Activated gamma-delta T cell treated with anti-CD3 and anti-CD28 coated beads, Interleukin-2, amount 50 U/mL, for 16 hours (primary cell): ENCODE measurements at places on chromosomes 7 and 10.

DNA sequence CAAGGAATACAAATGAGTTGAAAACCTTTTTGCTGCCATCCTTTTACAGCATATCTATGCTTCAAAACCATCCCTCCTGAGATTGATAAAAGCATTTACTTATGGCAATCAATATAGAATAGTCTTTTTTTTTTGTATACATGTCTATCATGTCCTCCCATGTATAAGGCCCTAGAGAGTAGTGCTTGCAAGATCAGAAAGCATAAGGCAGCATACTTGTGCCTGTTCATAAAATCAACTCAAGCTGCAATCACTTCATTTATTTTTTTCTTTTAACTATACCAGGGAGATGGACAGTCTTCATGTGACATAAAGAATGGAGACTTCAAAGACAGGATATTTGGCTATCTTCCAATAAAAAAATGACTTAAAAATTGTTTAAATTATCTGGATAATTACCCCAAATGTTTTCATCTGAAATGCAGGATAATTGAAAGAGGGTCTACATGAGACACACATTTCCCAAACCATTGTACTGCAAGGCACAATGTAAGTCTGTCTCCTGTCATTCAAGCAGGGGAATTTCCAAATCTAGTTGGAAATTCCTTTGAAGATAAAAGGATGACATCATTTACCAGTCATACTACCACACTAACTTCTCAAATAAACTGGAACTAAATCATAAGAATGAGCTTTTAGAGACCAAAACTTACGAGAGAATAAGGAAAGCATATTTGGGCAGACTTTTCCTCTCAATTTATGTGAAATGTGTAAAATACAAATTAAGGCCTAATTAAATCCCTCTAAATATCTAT is 22.5 kb downstream of the LRRN3 start:
- DNase-seq = no peak

- no peak for DNase-seq
Measured at GRCh38 chr7:4045975-4046374, 636.1 kb upstream of the FOXK1 start.

- no peak for DNase-seq
Measured at GRCh38 chr7:31521336-31522010, 7.6 kb downstream of the ITPRID1 start.

DNA sequence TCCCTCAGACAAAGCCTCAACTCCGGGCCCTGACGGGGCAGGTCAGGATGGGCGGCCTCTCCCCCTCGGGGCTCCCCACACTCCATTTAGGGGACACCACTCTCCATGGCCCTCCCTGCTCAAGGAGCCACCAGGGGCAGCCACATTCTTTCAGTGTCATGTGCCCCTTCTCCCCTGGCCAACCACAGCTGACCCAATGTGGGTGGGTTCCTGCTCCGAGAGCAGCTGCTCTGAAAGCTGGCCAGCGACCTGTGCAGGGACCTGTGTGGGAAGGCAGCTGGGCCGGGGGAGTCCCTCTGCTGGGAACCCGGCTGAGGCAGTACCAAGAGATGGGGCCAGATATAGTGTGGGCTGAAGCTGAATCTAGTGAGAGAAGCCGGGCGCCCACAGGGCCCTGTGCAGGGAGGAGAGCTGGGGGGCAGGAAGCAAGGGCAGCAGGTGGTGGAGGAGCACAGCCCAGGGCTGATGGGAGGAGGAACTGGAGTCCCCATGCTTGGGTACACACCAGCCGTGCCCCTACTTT is 40.6 kb upstream of the NPFFR1 start:
- DNase-seq = peak; percentile 9

DNA sequence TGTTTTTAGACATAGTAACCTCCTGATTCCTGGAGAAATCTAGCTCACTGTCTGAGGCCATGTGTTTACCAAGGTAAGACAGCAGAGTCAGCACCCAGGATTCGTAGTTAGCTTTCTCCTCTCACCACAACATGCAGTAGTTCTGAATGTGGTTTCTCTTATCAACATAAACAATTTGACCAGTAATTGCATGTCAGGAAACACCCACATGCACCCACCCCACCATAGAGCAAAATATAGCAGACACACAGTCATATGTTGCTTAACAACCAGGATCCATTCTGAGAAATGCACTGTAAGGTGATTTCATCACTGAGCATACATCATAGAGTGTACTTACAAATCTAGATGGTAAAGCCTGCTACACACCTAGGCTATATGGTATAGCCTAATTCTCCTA is 1004.0 kb downstream of the ANKRD7 start:
- DNase-seq = no peak

DNA sequence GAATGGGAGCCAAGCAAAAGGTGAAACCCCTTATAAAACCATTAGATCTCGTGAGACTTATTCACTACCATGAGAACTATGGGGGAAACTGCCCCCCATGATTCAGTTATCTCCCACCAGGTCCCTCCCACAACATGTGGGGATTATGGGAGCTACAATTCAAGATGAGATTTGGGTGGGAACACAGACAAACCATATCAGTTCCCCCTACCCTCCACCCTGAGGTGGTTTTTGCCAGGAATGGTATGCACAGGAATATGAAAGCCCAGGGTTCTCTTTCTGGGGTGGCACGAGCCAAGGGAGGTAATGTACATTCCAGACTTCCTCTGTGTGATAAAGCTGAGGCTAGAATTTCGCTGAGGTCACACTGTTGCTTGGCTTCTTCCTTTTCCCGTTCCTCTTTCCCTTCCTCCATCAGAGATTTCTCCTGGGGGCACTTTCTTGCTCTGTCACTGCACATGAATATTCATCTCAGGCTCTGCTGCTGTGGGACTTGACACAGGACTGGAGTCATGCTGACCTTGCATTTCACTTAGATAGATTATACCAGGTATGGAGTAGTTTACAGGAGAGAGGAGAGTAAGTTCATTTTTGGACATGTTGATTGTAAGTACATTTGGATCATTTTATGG is 347.0 kb upstream of the MTPN start:
- DNase-seq = no peak

DNA sequence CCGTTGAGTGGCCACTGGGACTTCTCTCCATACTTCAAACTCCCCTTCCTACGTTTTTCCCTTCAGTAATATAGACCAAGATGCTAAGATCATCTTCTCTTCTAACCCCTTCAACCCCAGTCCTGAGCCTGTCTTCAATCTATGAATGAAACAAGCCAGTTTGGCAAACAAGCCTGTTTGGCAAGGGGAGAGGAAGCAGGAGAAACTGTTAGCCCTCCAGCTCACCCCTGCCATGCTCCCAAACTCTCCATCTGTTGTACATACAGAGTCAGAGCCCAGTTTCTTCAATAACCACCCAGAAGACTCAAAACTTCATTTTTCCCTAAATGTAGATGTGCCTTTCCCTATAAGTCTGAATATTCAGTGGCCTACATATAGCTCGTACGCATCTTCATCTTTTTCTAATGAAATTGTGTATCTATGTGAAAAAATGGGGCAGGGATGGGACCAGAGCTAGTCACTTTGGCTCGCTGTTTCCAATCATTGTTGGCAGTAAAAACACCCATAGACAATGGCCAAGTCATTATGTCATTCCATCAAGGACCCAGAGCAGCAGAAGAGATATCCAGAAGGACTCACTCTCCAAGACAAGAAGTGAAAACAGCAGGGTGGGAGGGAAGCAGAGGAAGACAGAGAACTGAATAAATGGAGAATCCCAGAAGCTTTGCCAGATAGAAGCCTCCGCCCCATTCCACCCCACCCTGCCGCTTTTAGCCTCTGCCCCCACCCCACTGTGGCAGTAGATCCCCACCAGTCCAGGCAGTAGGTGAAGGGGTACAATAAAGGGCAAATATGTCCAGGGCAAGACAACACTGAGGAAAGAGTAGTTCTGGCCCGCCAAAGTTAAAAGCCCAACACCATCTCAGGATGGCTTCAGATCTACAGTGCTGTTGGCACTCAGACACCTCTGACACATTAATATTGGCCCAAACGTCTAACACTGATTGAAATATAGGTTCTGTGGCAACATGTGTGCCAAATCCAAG is 87.3 kb downstream of the DOCK4 start:
- DNase-seq = no peak

- DNase-seq = no peak
Measured at GRCh38 chr10:101818872-101819633, 809 bp upstream of the OGA start.

GRCh38 chr7:106488465-106488864 is 172.5 kb downstream of the CCDC71L start:
- no peak for DNase-seq

- no peak for DNase-seq
Measured at GRCh38 chr7:155167706-155168365, 97.7 kb downstream of the HTR5A start.

DNA sequence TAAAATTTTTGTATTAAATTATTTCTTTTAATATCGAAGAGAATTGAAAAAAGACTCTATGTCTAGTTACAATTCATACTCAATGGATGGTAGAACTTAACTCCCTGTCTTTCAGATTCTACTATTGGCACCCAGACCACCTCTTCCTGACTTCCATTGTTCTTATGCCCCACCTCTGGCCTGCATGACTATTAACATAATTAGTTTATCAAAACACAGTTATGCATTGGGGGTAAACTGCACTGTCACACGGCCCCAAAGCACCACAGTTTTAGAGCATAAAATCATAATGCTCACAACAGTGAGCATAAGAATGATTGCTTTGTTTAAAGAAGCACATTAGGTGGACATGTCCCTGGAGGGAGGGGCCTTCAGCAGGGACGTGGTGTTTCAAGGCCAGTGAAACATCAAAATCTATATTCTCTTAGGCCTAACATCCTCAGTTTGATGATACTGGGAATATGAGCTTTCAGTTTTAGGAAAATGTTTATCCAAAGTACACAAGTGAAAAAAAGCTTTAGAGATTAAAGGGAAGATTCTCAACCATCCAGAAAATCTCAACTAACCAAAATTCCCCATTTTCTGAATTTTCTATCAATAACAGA is 79.8 kb downstream of the NRP1 start:
- no peak for DNase-seq

DNA sequence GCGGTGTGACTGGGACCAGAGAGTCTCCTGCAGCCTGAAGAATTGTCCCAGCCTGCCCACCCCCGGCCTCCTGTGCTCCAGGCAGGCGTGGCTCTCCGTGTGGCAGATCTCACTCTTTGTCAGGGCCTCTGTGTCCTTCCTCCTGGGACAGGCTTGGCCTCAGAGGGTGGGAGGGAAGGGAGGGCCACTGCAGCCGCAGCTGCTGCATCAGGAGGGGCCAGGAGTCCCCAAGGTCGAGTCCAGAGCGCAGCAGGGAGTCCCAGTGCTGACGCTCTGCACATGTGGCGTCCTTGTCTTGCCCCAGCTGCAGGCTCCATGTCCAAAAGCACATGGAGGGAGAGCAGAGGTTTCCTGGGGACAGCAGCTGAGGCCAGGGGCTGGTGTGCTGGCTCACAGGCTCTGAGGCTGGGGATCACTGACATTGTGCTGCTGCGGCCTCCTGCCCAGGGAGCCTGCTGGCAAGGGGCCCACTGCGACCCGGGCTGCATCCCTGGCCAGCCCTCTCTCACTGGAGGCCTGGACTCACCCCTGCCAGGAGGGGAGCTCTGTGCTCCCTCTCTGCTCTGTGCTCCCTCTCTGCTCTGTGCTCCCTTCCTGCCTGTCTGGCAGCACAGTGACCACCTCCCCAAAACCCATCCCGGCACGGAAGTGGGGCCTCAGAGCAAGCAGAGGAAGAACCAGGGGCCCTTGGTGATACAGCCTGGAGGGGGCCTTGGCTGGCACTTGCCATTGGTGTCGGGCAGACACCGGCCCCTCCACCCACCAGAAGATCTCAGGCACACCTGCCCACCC is 114.6 kb upstream of the RET start:
- DNase-seq = no peak
